ENCODE measurements at places on chromosomes 5 and 9.

DNA sequence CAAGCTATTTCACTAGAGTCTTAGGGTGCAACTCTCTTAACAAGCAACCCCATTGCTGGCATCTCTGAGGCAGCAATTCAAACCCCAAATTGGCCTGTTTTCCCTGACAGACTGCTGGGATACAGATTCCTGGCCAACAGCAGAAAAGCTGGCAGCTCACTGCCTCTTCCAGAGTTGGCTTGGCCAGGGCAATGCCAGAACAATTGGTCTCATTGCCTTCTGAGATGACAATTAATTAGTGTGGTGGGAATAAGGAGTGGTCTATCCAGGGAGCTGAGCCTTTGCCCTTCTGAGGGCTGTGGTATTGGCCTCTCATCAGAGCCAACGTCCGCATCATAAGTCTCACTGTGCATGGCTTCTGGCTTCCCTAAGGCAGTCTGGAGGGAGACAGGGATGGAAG lies 183.2 kb downstream of the GNAQ start:
- no peak for DNase-seq

DNA sequence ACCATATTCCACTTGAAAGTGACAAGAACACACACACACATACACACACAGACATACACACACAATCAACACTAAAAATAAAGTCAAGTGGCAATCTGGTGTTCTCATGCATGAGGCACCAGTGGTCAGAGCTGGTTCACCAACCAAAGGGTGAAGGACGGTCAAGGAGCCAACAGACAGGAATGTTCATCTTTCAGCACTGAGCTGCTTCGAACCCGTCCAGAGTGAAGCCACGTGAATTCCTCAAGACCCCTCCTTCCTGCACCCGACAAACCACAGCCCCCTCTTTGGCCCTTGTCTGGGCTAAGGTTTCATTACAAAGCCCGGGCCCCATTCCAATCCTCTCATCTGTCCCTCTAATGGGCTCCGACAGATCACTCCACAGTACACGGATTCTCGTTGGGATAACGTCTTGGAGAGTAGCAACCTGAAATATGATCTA lies 84.5 kb upstream of the SMIM23 start:
- DNase-seq, result peak; percentile 35

GRCh38 chr9:6960777-6961176 lies 203.0 kb downstream of the KDM4C start:
- no peak for DNase-seq

DNA sequence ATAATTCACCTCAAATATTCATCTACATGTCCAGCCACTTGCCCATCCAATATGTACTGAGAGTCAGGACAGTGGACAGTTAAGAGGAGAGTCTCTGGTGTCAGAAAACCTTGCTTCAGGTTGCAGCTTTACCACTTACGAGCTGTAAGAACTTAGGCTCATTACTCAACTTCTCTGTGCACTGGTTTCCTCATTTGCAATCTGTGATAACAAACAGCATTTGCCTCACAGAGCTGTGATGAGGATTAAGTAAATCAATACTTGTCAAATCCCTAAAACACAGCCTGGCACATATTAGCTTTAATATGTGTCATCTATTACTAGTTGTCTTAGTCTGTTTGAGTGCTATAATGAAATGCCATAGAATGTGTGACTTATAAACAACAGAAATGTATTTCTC lies 8.6 kb downstream of the GOLGA1 start:
- no peak for DNase-seq

DNA sequence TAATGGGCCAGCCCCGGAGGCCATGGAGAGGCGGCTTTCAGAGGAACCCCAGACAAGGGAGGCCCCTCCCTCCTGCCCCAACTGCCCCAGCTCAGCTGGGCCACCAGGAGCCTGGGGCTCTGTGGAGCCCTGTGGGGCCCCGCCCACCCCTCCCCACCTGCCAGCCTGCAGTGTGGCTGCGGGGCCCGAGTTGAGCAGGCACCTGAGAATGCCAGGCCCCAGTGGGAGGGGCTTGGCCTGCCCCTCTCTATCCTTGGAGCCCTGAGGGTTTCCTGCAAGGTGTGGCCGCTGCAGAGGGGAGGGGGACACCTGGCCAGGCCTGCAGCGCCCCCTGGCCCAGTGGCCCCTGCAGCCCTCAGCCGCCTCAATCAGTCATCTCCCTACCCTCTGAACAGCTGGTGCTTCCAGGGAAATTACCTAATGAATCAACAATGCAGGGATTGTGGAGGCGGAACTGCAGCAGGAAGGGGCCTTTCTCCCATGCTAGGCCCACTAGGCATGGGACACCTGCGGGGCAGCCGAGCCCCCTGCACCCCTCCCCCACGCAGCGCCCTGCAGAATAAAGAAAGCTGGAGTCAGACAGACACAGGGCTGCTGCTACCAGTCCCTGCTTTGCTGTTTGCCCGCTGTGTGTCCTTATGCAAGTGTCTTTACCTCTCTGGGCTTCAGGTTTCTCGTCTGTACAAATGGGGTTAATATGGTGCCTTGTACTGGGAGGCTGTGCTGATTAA lies 48.0 kb downstream of the LMX1B start:
- DNase-seq, result peak; percentile 27

GRCh38 chr5:59421986-59422941 lies 471.3 kb downstream of the PDE4D start:
- no peak for DNase-seq

- DNase-seq, result no peak
These were observed 15.0 kb downstream of the FANCC start for GRCh38 chr9:95302479-95302878.

GRCh38 chr9:108444400-108445358 lies 411.1 kb downstream of the ACTL7B start:
- DNase-seq, result peak; percentile 16

GRCh38 chr5:144248015-144248414 lies 77.3 kb downstream of the KCTD16 start:
- no peak for DNase-seq

DNA sequence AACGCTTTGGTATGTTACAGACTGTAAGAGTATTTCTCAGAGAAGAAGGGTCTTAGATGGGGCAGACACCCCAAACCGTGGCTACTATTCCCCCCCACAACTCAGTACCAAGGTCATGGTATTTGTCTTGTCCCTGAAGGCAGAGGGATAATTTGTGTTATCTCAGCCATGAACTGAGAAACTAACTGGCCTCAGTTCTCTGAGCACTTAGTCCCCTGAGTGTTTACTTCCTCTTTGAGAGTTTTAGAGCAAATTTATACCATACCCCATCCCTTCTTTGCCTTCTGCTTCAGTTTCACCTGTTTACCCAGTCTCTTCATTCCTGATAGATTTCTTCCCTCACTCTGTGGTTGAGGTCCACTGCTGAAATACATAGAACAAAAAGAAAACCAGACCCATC lies 183.9 kb downstream of the LRRC70 start:
- DNase-seq, result no peak

GRCh38 chr9:120919843-120920805 lies 6.5 kb downstream of the TRAF1 start:
- DNase-seq, result peak; percentile 88

DNA sequence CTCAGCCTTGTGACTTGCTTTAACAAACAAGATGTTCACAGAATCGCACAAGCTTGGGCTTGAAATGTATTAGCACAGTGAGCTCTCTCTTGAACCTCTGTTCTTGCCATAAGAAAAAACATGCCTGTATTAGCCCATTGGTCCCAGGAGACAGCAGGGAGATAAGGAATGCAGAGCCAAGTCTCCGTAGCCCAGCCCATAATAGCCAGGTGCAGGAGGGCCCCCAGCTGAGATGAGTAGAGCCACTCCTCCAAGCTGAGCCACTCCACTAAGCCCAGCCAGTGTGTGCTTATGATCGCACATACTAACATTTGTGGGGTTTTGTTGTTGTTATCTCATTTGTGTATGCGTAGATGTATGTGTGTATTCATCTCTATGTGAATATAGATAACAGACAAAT lies 21.6 kb upstream of the SVEP1 start:
- peak; percentile 55 for DNase-seq

Data from NCI-H524 (cell line).